ENCODE measurements at places on chromosomes 3 and 15.

DNA sequence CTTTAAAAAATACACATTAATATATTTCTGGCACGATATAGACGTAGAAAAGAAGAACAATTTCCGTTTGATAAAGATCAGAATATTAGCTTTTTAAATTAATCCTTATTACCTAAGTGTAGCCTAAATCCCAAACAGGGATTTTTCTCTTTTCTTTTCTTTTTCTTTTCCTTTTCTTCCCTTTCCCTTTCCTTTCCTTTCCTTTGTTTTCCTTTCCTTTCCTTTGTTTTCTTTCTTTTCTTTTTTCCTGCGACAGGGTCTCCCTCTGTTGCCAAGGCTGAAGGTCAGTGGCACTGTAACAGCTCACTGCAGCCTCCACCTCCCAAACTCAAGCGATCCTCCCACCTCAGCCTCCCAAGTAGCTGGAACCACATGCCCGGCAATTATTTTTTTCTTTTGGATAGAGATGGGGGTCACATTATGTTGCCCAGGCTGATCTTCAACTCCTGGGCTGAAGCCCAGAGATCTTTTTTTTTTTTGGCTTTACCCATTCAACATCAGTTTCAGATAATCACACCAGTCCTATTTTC lies 1.8 kb upstream of the USF3 start:
- DNase-seq = no peak

- DNase-seq = peak; percentile 27
Observed at GRCh38 chr15:101813803-101814534, 2.0 kb downstream of the OR4F15 start.

DNA sequence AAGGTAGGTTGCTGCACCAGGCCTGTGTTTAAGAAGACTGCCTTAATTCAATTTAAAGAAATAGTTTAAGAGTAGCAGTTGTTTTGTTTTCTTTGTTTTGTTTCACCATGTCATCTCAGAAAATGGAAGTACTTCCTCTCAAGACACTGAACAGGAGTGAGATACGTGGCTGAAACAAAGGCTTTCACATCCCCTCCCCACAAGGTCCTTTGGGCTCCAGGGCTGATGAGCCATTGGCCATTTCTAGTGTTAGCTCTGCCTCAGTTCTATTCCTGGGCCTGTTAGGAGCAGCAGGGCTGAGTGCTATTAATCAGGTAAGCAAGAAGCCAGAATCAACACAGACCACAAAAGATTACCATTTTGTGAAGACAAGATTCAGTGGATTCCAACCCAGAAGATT lies 132.8 kb downstream of the KCNAB1 start:
- no peak for DNase-seq

- DNase-seq = no peak
Observed at GRCh38 chr3:58723173-58723572, 56.6 kb upstream of the FAM3D start.

DNA sequence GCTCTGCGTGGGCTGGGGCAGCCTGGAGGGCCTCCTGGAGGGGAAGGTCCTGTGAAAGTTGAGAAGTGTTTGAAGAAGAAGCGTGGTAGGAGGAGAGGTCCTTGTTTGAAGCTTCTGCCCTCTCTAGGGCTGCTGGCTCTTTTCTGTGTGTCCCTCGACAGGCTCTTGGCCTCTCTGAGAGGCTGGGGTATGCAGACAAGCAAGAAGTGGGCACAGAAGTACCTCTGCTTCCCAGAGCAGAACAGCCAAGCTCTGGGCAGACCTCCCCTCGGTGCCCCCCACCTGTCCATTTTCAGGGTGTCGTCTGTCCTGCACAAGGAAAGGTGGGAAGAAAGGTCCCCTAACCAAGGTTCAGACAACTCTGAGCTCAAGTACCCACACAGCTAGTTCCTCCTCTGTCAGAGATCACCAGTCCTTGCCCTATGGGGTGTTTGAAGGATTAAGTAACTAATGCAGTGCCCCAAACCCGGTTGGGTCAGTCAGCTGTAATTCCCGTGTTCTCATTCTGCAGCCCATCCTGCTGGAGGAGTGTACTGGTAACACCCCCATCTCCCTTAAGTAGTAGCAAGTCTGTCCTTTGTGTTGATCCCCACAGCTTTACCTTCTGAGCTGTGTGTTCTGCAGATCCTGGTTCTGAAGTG lies 6.3 kb downstream of the CSK start:
- DNase-seq = no peak

GRCh38 chr3:45124352-45124751 lies 21.8 kb downstream of the CDCP1 start:
- DNase-seq = no peak

DNA sequence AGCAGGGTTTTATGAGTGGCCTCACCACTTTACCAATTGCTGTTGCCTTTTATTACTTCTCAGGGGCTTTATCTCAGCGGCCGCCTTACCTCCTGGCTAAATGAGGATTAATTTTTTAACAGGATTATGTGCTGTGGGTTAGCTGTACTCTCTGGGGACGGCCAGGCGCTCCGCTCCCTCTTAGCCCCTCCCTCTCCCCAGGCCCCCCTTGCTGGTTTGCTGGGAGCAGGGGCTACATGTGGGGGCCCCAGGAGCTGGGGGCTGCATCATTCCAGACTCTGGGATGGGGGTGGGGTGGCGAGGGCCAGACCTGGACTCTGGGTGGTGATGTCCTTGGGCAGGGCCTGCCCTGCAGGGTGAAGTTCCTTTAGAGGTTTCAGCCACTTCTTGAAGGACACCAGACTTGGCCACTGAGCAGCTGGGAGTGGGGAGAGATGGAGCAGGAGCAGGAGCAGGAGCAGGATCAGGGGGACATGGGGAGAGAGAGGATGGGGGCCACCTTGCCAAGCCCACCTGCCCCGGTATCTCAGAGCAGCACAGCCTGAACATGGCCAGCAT lies 196.1 kb downstream of the GOLGA6L6 start:
- DNase-seq = no peak

DNA sequence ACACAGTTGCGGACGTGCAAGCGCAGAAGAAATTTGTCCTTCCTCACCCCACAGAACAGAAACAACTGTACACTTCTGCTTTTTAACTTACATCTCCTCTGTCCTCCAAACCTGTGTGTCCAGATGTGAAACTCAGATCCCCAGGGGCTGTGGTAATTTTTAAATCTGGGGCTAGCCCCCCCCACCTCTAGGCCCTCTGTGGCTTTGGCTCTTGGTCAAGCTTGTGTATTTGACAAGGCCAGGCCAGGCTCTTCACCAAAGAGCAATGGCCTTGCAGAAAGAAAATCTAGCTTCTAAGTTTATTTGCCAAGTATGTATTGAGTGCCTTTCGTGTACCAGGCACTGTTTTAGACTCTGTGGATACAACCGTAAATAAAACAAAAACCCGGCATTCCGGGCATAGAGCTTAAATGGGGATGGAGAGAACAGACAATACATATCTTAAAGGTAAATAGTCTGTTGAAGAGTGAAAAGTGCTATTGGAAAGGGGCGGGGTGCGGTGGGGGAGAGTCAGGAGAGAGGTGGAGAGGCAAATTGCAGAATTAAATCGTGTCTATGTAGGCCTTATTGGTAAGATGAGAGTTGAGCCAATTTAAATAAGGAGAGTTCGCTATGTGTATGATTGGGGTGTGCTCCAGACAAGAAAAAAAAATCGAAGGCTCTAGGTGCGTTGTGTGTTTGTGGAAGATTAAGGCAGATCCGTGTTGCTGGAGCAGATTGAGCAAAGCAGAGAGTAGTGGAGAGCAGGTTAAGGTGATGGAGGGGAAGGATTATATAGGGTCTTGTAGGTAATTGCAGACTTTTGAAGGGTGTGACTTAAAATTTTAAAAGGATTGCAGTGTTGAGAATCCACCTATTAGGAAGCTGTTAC lies 781 bp upstream of the DPH6 start:
- no peak for DNase-seq

- DNase-seq = no peak
Observed at GRCh38 chr3:76938962-76939361, 100.9 kb upstream of the ROBO2 start.

GRCh38 chr3:142263112-142263511 lies 37.7 kb upstream of the GK5 start:
- no peak for DNase-seq

GRCh38 chr15:84938726-84939125 lies 42.9 kb upstream of the PDE8A start:
- DNase-seq = no peak

- DNase-seq = no peak
Observed at GRCh38 chr3:192935441-192935840, 17.8 kb upstream of the MB21D2 start.

DNA sequence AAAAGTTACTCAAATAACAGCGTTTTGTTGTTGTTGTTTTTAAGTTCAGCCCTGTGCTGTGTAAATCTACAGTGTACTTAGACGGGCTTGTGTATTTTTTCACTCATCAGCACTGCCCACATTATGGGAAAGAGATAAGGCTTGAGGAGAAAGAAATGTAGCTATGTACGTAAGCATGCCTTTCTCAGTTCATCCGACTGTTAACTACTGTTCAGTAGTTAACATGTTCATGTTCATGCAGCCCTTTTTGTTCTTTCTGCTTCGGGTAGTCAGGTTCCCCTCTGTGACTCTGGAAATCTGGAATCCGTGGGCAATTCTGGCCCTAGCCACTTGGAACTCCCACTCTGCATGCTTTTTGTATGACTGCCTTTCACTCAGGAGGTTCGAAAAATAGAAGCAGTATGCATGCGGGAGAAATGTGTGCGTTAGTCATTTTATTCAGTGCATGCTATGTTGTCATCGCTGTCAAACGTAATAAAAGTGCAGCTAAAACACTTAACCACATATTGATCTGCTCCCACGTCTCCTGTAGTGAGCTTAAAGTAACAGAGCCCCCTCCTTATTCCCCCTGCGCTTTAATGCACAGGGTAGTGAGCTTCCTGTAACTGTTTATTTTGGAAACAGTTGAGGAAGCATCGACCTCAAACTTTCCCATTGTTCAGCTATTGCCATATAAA lies 283.1 kb upstream of the NR2F2 start:
- DNase-seq = no peak

- DNase-seq = peak; percentile 25
Observed at GRCh38 chr15:42704492-42704926, 32.4 kb downstream of the CDAN1 start.

GRCh38 chr15:70892912-70893560 lies 410 bp downstream of the LRRC49 start:
- DNase-seq = no peak

DNA sequence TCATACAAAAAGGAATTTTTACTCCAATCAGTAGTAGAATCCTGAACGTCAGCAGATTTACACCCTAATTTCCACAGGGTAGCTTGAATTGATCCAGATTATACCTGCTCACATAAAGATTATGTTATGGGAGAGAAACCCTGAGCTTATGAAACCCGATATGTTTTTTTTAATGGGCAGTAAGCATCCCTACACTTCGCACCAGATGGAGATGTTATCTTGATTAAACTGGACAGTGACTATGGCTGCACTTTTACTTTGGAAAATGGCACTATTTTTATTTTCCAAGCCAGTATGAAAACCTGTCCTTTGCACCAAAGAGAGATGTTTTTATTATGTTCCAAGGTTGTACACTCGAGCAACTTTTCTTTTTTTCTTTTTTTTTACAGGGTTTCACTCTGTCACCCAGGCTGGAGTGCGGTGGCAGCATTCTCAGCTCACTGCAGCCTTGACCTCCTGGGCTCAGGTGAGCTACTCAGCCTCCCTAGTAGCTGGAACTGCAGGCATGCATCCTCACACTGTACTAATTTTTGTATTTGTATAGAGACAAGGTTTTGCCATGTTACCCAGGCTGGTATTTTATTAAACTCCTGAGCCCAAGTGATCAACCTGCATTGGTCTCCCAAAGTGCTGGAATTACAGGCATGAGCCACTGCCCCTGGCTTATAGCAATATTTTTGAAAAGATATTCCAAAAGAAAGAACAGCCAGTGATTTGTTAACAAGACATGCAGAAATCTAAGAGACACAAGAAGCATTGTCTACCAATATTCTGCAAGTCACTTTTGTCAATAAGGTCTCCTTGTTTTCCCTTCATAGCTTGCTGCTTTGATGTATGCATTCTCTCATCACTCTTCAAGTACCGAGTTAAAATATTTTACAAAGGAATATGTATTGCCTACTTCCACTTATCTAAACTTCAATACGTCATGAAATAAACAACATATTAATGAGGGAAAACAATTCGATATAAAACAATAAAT lies 1412.6 kb downstream of the ZPLD1 start:
- DNase-seq = peak; percentile 65

- DNase-seq = no peak
Observed at GRCh38 chr3:187737006-187737367, 8.3 kb downstream of the BCL6 start.

DNA sequence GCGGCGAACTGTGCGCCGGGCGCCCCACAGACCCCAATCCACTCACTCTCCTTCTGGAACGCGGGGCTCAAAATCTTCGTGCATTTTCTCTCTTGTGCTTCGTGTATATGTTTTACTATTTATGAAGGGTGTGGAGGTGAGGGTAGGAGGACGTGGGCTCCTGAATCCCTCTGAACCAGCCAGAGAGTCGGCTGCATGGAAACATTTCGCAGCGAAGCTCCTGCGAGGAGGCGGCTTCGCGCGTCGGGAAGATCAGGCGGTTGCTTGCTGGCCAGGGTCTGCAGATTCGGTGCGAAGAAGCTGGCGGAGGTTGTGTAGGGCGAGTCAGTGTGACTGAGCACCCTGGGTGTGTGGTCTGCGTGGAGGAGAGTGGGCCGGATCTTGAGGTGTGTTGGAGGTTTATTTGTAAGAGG lies 1.1 kb downstream of the CNTN4 start:
- DNase-seq = no peak

GRCh38 chr3:185926445-185926844 lies 11.4 kb downstream of the TRA2B start:
- no peak for DNase-seq

DNA sequence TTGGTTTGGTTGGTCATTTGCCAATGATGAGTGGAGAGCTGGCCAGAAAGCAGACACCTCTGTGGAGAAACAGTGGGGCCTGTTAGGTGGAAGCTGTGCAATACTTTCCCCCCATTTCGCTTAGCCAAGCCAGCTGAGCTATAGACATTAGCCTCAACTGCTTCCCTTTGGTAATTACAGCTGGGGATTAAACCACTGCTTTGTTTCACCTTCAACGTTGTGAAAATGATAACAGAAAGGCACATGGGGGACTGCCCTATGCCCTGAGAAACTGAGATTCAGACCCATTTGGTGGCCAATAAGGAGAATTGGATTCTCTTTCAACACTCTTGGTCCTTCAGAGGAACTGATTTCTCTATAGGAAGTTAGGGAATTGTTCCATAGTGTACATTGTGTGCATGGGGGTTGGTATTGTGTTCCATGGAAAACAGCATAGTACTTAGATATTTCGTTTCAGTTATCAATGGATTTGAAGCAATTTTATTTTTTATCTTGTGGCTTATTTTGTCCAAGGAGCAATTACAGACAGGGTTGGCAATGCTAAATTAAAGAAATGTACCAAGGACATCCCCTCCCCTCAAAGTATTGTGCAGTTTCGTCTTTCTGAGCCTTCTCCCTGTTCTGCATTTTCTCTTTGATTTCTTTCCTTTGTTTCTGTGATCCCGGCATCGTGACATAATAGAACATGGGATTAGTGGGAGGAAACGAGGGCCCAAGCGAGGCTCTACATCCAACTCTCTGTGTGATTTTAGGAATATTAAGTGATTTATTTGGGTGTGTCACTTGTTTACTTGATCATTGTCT lies 194.3 kb downstream of the FNDC3B start:
- DNase-seq = no peak
